ENCODE measurements at places on chromosomes 2 and 18.

DNA sequence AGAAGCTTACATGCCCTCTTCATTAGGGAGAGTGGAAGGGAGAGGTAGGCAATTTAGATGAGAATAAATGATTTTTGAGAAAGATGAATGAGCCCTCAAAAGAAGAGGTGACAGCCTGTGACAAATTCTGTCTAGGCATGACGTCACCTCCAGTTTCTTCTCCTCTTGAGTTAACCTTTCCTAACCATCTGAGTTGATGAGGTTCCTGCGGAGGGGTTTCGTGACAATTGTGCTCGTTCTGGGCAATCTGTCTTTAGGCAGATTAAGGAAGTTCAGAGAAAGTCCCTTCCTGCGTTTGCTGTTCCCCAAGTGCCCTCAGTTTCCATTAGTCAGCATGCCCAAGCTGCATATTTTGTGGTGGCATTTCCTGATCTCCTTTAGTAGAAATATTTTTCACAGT is 640.2 kb upstream of the SYT4 start:
- no peak for DNase-seq

DNA sequence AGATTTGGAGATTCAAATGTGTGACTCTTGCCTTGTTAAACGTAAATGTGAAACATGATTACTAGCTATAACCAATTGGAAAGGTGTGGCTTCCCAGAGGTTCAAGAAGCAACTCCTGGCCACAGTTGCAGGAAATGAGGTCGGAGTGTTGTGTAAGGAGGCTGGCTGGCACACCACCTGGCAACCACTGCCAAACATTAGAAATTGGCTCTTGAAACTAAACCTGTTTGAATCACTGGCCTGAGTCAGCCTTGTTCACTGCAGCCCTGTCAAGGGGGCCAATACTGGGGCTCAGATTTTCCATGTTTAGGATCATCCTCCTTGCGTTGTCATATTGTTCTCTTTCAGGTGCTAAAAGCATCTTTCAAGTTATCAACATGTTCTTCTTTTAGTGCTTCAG is 206.3 kb downstream of the ARL6IP6 start:
- DNase-seq, result no peak

DNA sequence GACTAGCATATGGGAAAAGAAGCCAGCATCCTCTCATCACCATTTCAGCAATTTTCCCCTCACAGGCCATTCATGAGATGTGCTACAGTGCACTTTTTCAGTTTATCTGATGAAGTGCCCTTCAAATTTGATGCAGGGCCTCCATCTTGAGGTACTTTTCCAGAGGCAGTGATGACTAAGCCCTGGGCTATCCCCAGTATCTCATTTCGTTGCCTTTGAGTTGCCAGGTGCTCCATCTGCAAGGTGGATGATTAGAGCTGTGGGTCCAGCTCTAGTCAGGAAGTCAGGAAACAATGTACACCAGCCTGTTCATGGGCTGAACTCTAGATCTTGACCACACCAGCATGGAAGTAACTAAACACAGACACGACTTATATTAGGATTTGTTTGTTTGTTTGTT is 425.2 kb downstream of the METTL4 start:
- DNase-seq, result no peak

DNA sequence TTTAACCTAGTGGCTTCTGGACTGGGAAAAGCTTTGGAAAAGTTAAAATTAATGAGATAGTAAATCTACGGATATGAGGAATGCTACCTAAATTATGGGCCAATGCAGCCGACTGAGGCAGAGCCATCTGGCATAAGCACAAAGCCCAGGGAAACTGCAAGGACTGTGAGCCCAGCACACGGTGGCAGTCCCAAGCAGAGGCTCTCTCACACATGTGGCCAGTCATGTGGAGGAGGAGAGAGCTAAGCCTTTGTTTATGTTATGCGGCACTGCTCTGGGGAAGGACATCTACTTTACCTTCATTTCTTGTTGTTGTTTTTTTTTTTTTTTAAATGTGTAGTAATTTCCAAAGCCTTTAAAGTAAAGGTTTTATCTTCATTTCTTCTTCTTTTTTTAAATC is 267.0 kb downstream of the STK39 start:
- no peak for DNase-seq

GRCh38 chr2:183014005-183014404 is 24.3 kb downstream of the NCKAP1 start:
- no peak for DNase-seq

GRCh38 chr2:237540823-237541222 is 25.6 kb upstream of the PRLH start:
- DNase-seq, result no peak

- no peak for DNase-seq
These were observed 277.7 kb upstream of the ERBB4 start for GRCh38 chr2:212816267-212816666.

DNA sequence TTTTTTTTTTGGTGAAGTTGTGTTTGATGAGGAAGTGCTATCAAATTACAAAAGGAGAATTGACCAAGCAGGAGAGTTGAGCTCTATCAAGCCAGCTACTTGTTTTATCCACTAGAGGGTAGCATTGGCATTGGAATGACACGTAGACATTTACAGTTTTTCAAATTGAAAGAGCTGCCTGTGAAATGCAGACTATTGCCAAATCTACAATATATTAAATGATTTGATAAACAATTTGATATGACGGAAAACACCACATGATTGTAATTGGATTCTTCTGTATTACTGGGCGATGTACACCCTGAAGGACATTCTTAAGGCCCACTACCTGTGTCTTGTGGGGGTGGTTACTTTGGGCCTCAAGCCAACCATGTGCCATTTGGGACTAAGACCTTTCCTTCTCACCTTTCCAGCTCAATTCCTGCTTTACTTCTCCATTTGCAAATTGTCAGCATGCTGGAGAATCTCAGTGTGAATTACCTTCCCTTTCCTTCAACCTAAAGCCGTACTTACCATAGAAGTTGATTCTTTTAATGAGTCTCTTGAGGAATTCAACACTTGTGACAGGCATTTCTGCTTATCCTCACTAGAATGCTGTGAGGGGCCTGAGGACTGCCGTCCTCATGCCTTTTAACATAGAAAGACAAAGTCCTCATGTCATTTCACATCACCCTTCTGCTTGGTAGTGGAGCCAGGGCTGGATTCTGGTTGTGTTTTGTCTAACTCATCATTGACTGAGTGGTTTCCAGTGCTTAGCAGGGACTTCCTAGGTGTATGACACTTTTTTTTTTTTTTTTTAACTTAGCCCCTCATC is 134.8 kb upstream of the THUMPD2 start:
- peak; percentile 85 for DNase-seq
